ENCODE measurements at places on chromosomes 2 and 18.

GRCh38 chr18:45107425-45107824 is 426.7 kb downstream of the SETBP1 start:
- DNase-seq, result no peak

- no peak for DNase-seq
These were observed 146.3 kb downstream of the CELF4 start for GRCh38 chr18:37419315-37419714.

DNA sequence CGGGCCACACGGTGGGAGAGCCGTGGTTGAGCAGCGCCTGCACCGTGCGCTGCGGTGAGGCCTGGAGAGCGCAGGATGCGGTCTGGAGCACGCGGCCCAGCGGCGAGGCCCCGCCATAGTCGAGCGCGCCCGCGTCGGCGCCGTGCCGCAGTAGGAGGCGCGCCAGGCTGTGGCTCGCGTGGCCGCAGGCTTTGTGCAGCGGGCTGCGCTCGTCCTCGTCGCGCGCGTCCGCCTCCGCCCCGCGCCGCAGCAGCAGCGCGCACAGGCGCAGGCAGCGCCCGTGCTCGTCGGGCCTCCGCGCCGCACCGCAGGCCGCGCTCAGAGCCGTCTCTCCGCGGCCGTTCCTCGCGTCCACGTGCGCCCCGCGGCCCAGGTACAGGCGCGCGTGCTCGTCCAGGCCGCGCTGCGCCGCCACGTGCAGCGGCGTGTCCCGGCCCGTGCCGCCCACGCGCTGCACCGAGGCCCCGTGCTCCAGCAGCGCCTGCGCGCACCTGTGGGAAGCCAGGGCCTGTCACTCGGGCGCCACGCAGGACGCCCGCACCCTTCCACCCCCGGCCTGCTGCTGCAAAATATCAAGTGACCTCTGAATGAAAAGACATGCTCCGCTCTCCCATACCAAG is 46.3 kb upstream of the GBX2 start:
- DNase-seq, result no peak

DNA sequence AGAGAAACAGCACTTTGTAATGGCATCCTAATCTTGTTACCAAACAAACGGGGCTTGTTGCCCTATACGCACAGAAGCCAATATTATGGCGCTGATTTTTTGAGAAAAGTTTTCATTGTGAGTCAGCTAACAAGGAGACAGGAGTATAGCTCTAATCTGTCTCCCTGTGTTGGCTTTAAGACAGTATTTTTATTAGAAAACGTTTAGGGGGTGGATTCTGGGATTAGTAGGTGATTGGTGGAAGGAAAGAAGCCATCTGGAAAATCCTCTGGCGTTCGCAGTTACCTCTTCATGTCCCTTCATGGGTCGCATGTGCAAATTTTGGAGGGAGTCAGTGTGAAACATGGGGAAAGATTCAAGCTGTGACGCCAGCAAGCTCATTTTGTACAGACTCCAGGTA is 698 bp upstream of the TMEM237 start:
- DNase-seq, result no peak

- no peak for DNase-seq
These were observed 286.2 kb downstream of the ARL6IP6 start for GRCh38 chr2:153004627-153005026.

DNA sequence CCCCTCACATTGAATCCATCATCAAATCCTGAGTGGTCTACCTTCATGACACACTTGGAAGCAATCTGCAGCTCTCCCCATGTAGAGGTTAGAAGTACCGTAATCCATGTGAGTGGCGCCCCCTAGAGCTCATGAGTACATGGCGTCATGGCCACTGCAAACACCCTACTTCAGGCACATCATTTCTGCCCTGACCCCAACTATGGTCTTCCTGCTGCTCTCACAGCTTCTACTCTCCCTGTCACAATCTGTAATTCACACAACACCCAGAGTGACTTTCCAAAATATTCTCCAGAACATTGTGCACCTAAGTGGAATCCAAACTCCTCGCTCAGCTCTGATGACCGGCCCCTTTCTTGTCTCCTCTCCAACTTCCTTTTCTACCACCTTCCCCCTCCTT is 141.9 kb downstream of the ANKRD44 start:
- DNase-seq, result peak; percentile 66

- peak; percentile 72 for DNase-seq
These were observed 8.8 kb downstream of the RALB start for GRCh38 chr2:120261387-120262006.

Measured in activated CD4-positive, alpha-beta T cell treated with anti-CD3 and anti-CD28 coated beads, Interleukin-2, amount 50 U/mL, for 16 hours (primary cell).